A172 (cell line): ENCODE measurements at places on chromosomes 16 and 17.

DNA sequence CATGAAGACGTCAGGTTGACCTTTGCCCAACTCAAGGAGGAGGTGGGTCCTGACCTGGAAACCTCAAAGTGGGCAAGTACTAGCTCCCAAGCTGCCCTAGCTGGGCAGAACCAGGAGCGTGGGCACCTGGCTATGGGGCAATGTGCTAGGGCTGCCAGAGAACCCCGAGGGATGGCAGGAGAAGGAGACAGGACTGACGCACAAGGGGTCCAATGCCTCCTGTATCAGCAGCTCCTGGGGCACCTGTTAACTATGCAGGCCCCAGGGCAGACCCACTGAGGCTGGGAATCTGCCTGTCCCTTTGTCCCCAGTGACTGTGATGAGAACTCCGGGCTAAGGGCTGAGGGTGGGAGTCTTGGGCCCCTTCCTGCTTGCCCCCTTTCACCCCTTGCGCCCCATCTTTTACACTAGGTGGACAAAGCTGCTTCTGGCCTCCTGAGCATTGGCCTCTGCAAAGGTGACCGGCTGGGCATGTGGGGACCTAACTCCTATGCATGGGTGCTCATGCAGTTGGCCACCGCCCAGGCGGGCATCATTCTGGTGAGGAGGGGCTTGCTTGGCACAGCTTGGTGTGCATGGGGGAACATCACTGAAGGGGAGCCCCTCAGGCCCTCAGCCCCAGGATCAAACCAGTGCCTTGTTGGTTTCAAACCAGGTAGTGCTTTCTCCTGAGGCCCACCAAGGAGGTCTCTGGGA, 7.7 kb downstream of the CHAD start:
- DNase-seq = no peak

GRCh38 chr16:3767333-3767986, 50.1 kb upstream of the TRAP1 start:
- no peak for DNase-seq

DNA sequence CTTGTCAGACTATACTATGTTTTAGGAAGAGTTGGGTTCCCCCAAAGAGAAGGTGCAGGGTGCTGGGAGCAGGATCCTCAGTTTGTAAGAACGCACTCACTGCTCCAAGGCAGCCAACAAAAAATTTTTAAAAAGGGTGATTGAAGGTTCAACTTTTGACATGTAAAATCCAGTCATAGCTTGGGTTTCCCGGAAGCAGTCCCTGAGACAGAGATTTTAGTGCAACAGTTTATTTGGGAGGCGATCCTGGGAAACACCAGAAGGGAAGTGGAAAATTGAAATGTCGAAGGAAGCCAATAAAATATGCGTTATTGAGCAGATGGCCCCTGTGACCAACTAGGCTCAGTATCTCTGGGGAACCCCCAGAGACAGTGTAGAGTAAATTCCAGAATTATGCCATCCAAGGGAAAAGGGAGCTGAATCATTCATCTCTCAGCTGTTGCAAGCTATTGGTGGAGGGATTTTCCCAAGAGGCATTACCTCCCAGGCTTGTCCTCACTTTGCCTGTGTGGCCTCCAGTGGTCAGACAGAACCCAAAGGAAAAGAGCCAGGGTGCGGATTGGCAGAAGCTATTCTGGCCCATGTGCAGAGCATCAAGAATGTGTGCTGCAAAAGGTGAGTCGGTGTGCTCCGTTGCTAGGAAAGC, 72.9 kb downstream of the HS3ST3B1 start:
- DNase-seq = peak; percentile 29

DNA sequence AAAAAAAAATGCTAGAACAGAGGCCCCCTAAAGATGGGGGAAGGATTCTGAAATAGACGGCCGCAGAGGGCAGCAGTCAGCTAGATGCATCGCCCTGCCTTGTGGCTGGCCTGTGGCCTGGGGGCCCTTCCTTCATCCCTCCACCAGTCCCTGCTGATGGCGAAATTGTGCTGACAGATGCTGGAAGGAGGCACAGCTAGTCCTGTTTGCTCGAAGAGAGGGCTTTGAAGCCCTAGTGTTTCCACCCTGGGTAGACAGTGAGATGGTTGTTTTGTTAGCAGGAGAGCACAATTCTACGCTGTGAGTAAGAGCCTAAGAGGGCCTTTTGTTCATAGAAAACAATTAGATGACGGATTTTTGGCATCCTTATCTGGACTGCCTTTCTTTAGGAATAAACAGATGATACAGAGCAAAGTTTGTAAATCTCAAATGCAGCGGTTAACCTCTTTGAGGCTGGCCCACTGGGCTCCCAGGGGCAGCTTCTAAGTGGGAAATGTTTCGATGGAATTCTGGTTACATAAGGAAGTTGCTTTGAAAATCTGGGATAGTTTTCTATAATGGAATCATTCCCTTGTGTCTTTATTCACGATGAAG, 23.0 kb downstream of the VPS35L start:
- no peak for DNase-seq

GRCh38 chr17:81222906-81223761, at the start of gene CEP131:
TSS of gene CEP131 (minus strand) at chr17:81222965. CDS start at chr17:81220056, 2,909 bp downstream.
- DNase-seq = peak; percentile 95

- DNase-seq = no peak
Observed at GRCh38 chr17:55285340-55286301, 20.9 kb downstream of the HLF start.

- DNase-seq = no peak
Observed at GRCh38 chr17:1169221-1169928, 10.4 kb downstream of the ABR start.

DNA sequence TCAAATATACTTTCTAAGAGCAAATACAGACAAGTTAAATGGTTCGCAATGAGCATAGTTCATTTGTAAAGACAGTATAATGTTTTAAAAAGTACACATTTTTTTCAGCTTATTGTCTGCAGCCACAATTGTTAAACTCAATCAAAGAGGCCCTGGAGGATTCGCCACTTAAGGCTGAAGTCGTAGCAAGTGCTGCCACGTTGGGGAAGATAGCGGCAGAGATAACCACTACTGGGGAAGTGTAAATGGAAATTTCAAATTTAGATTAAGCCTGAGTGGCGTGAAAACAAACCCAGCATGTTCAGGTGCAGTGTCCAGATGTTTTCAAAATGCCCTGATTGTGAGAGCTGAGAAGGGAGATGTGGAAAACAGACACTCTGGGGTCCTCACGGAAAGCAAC, 8.4 kb downstream of the PMP22 start:
- no peak for DNase-seq

GRCh38 chr17:46117117-46117516, 76.1 kb downstream of the KANSL1 start:
- DNase-seq = no peak

GRCh38 chr16:11302977-11303376, 21.8 kb upstream of the PRM1 start:
- no peak for DNase-seq

DNA sequence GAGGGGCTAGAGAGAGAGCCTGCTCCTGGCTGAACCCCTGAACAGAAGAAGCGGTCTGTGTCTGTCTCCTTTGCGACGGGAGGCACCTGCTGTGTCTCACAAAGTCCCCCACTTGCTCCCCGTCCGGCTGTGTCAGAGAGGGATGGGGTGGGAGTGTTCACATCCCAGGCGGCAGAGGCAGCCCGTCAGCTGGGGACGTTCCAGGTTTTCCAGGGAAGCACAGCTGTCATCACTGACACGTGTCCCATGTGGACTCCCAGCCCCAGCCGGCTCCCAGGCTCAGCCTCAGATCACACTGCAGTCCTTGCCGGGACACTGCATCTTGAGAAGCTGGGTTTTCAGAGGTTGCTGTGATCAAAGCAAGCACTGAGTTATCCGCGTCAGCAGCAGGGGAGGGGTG, 1.6 kb downstream of the TELO2 start:
- DNase-seq = no peak
